HCEC 1CT (cell line): ENCODE measurements at places on chromosomes 6 and 20.
A peak's percentile ranks its signal among the peaks of the same experiment; 100 is the strongest.

- no peak for DNase-seq
These were observed 111.8 kb downstream of the HAO1 start for GRCh38 chr20:7828437-7828836.

DNA sequence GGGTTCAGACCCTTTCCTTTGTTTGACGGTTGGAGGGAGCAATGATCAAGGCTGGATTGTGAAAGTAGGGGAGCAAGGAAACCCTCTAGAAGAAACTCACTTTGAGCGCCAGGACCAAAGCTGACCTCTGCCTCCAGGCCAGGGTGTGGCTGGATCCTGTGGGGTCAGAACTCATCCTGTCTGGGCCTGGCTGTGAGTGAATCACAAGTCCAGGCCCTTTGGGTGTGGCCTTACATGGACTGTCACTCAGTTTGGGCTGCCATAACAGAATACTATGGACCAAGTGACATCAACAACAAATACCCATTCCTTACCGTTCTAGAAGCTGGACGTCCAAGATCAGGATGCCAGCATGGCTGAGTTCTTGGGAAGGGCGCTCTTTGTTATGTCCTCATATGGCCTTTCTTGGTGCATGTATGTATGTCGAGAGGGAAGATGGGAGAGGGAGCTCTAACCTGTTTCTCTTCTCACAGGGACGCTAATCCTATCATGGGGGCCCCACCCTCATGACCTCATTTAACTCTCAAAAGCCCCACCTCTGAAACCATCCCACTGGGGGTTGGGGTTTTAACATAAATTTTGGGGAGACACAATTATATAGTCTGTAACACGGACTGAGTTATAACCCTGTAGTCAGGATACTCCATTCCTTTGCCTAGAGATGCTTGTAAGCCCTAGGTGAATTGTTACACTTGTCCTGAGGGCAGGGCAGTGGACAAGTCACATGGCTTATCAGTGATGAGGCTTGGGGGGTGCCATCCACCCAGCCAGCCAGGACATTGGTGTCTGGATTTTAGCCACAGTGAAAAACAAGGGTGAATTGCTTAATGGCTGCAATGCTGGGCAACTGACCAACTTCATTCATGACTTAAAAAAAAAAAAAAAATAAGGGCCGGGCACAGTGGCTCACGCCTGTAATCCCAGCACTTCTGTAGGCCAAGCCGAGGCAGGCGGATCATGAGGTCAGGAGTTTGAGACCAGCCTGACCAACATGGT lies 80.0 kb downstream of the TRMT11 start:
- no peak for DNase-seq

- peak; percentile 86 for DNase-seq
These were observed 4.8 kb upstream of the ATXN1 start for GRCh38 chr6:16766043-16766536.

DNA sequence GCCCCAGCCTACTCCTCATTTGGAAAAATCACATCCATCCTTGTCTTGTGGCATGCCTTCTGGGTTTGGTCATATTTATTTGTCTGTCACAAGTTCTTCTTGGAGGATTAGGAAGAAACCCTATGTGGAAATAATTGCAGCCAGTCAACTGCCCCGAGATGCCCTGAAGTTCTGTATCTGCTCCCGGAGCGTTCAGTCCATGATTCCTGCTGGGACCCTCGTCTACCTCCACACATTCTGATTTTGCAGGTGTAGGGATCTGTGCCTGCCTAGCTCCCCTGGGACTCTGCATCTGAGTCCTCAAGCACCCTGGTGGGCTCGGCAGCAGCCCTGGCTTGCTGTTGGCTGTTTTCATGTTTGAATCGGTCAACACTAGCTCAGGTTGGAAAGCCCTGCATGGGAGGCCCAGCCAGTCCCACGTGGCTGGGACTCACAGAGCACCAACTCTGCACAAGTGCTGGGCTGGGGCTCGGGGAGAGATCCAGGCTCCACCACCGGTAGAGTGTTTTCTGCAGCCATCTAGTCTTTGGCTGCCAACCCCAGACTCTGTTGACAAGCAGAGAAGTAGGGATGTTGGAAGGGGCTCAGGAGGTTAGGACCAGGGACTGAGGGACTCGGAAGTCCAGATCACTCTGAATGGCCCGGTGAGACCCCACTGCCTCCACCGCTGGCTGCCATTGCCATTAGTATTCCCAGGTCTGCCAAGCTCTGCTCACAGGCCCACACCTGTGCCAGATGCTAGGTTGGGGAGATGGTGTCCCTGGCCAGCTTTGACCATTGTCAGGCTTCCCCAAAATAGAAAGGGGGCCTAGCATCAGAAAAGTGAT lies 183.5 kb upstream of the CST7 start:
- DNase-seq, result no peak

- no peak for DNase-seq
These were observed 104.0 kb upstream of the PRSS16 start for GRCh38 chr6:27143474-27144026.

- DNase-seq, result peak; percentile 5
These were observed 231.9 kb downstream of the PKHD1 start for GRCh38 chr6:51855310-51856082.

GRCh38 chr6:27871924-27872638 lies 40.1 kb downstream of the OR2B2 start:
- peak; percentile 94 for DNase-seq

DNA sequence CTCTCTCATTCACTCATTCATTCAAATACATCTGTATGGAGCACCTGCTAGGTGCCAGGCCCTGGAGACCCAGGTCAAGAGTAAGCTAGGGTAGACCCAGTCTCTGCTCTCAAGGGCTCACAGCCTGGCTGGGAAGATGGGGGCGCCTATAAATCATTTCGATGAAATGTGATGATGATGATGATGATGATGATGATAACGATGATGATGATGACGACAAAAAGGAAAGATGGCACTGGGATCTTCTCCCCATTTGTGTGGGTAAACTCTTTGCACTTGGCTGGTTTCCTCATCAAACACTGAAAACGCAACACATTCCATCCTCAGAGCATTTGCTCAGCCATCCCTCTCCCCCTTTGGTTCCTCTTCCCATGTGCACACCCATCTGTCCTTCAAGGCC lies 188.0 kb upstream of the CDYL start:
- no peak for DNase-seq

DNA sequence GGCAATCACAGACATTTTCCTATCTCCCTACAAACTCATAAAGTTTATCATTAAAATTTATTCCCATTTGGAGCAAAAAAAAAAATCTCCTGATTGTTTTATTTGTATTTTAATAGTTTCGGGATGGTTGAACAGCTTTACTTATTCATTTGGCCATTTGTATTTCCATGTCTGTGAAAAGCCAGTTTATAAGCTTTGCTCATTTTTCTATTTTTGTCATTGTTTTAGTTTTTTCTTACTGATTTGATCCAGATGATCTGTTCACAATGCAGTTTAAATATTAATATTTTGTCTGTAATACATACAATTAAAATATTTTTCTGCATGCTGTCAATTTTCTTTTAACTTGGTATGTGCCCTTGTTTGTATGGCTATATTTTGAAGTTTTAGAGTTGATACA lies 65.2 kb upstream of the CCN2 start:
- no peak for DNase-seq

GRCh38 chr6:12548526-12548925 lies 168.0 kb upstream of the PHACTR1 start:
- peak; percentile 29 for DNase-seq

- no peak for DNase-seq
These were observed 198.3 kb downstream of the ZNF217 start for GRCh38 chr20:53395188-53395923.

GRCh38 chr20:59075934-59076508 lies 33.4 kb upstream of the PRELID3B start:
- DNase-seq, result no peak

DNA sequence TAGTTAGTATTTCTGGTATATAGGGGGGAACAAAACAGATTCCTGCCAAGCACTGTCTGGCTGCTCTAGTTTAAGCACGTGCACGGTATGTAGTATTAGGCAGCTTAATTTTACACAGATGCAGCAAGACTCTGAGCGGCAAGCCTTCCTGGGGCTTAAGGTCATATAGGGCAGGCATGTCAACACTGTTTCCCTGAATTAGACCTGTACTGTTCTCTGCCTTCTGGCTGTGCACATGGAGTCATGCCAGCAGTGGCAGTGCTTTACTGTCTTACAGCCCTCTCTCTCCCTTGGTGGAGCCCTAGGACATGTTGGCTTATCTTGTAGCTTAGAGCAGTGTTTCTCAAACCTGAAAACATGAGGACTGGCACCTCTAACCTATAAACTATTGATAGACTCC lies 56.6 kb downstream of the PHF20 start:
- no peak for DNase-seq

DNA sequence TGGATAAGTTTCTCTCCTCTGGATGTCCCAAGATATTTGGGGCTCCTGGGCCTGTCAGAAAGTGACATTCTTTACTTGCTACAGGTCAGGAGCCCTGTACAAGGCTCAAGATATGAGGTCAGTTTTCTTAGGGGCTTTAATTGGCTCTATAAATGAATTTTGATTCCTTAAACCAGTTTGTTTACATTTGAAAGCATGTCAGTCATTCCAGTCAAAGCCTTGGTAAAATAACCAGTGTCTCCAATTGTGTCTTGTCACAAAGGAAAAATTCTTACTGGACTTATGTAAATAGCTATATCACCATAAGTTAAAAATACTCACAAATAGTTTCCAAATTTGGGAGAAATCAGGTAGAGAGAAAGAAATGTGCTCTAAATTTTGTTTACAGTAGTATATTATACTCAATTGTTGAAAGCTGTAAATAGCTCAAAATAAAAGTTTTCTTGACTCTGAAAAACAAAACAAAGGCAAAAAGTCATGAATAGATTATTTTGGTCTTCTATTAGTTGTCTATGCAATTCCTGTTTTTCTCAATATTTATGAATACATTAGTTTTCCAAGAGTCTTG lies 22.9 kb downstream of the RNF182 start:
- DNase-seq, result no peak

DNA sequence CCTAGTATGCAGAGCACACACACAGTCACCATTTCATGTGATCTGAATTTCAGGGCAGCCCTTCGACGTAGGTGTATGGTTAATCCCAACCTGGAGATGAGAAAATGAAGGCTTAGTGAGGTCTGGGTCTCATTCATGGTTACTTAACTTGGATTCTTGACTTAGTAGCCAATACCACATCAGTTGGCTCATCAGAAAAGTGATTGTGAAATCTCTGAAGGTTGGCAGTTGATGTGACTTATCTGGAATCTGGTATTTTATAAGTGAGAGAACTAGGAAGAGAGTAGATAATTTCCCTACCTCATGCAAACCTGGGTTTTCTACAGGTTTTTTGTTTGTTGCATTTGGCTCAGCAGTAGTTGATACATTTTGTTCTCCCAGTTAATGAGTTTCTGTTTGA lies 123.7 kb downstream of the CCDC170 start:
- DNase-seq, result no peak

DNA sequence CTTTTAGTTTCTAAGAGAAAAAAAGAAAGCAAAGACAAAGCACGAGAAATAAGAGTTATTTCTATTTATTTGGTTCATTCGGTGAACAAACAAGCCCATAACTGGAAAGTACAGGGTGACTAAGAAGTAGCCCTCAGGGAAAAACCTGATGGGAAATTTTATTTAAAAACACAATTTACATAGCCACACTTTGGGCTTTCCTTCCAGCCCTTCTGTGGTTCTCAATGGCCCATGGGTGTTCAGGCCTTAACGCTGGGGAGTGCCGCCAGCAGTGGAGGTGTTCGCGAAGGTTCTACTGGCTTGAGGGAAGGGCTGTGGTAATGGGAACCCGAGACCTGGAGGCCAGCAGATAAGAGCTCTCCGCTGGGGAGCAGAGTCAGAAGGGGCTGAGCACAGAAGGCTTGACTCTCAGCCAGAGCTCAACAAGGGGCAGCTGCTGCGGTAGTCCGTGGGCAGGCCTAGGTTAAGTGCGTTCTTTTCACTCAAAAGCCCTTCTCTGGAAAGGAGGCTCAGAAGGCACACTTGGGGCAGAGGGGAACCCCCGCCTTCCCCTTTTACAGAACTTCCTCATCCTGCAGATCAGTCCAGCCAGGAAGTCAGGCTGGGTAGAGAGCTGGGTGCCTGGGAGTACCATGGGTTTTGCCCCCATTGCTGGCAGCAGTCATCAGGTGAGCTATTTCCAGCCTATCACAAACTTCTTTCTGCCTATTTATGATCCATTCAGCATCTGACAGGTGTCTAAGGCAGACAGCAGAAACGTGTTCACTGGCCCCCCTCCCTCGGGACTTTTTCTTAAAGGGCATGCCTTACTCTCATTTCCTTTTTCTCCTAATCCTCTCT lies 8.8 kb upstream of the CD83 start:
- DNase-seq, result no peak

- no peak for DNase-seq
These were observed 31.0 kb upstream of the TGM2 start for GRCh38 chr20:38196076-38196475.

- DNase-seq, result no peak
These were observed 58.1 kb downstream of the TMEM242 start for GRCh38 chr6:157265186-157265585.

GRCh38 chr6:139316622-139317317 lies 25.0 kb upstream of the TXLNB start:
- no peak for DNase-seq

DNA sequence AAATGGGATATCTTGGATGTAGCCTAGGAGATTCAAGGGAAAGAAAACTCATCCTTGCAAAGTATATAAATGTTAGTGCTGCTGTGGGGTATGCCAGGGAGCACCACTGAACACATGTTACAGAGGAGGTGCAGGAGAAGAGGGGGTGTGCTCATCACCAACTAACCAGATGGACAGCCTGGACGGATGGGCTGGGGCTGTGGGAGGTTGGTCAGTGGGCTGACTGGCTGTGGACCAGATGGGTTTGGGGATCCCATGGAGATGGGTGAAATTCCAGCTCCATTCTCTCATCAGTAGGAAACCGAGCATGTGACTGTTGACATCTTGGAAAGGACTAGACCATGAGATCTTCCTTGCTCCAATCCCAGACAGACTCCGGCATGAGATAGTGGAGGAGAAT lies 201.0 kb downstream of the LRFN2 start:
- no peak for DNase-seq

- DNase-seq, result no peak
These were observed 150.7 kb downstream of the FRK start for GRCh38 chr6:115909923-115910546.

DNA sequence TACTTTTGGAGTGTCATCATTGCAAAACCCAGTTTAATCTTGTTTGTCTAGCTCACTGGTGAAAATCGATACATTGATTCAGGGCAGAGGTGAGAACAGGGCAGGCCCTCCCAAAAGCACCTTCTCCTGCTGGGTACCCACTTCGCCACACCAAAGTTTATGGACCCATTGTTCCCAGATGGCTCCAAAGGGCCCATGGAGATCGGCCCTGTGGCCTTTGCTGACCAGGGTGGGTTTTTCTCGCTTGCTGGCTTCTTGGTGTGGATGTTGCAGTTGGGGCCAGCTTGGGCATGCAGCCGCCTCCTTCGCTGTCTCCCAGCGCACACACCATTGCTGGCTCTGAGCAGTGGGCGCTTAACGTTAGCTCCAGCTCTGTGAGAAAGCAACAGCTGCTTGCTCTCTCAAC lies 178.1 kb upstream of the PDE10A start:
- no peak for DNase-seq

DNA sequence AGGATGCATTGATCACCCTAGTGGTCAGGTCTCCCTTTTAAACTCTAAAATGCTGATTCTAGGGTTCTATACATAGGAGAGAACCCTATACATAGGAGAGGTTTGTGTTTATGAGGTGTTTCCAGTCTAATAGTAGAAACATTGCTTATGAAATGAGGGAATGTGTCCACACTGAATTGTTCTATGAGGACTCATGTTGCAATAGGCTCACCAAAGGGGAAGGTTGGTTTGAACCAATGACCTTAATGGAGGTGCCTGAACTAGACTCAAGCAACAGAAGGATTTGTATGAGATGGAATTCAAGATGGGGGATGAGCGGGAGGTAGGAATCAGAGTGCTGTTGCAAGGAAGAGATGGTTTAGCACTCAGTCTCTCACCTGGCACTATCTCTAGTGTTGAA lies 33.5 kb upstream of the UBR2 start:
- no peak for DNase-seq
